ENCODE measurements at places on chromosomes 11 and 22.

- no peak for DNase-seq
These were observed 101.7 kb downstream of the FAM181B start for GRCh38 chr11:82631722-82632630.

- no peak for DNase-seq
These were observed 57.3 kb downstream of the TP53I11 start for GRCh38 chr11:44893308-44893822.

- DNase-seq: no peak
These were observed 2.6 kb upstream of the NUDT8 start for GRCh38 chr11:67632175-67632981.

DNA sequence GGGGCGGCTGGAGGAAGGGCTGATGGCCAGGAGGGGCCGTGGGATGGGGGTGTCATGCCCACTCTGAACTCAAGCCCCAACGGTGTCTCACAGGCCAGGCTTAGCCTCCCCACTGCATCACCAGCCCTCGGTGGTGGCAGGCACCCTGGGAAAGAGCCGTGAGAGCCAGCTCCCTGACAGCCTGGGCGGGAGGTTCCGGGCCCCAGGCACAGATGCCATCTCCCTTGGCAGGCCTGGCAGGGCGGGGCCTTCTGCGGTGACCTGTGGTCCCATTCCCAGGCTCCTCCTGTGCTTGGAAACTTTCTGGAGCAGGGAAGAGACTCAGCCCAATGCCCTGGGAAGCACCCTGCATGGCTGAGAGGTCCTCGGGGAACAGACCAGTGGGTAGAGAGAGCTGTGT lies 4.8 kb downstream of the PHLDA2 start:
- no peak for DNase-seq

DNA sequence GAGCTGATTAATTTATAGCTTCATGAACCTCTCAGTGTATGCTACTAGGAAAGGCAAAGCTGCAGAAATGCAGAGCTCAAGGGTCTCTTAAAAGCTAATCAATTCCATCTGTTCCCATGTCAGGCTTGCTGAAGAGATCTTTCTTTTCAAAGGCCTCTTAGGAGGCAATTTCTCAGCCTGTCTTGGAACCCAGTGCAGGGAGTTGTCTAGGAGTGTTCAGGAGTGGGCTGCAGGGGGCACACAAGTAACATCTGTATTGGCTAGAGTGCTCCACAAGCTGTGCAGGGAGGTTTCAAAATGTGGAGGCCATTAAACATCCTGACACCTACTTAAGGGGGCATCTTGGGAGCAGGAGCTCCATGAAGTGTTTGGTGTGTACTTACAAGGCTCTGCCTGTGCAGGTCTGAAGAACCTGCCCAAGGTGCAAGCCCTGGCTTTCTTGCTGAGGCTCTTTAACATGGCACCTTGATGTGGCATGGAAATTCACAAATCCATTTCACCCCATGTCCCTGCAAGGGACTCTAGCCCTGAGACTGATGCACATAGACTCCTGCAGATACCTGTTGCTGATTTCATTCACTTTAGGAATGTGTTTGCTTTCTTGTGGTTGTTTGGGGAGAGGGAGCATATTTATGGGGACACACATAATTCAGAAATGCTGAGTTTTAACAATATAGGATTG lies 134.7 kb downstream of the ME3 start:
- no peak for DNase-seq

- no peak for DNase-seq
These were observed 73.3 kb upstream of the ISX start for GRCh38 chr22:34992672-34993071.

DNA sequence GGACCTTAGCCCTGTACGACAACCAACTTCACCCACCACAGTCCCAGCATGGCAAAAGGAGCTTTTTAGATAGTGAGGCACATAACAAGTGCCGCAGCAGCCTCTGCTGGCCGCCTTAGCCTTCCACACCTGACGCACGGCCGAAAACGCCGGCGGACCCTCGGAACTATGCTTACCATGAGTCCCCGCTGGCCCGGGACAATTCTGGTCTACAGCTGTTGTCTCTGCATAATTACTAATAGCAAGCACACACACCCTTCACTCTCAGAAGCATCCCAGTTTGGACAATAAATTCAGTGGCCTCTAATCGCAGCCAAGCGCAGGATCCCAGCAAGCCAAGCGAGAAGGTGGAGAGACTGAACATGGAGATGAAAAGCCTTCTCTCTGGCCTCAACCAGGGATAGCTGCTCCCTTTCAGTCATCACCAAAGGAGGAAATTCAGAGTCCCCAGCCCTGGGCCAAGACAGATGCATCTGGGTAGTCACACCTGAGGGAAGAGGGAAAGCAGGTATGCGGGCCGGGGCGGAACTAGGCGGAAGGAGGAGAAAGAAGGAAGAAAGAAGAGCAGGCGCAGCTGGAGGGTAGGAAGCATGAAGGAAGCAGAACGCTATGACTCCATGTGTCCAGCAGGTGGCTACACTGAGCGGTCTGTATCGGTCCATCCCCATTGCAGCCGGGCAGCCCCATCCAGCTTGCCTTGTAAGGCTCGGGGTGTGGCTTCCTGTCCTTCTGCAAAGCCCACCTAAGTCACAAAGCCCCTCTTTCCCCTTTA lies 40.3 kb downstream of the BUD13 start:
- DNase-seq: peak; percentile 73

- no peak for DNase-seq
These were observed 74.4 kb upstream of the FGF3 start for GRCh38 chr11:69893631-69894030.

- DNase-seq: no peak
These were observed 250.7 kb downstream of the FAT3 start for GRCh38 chr11:92475316-92475715.

DNA sequence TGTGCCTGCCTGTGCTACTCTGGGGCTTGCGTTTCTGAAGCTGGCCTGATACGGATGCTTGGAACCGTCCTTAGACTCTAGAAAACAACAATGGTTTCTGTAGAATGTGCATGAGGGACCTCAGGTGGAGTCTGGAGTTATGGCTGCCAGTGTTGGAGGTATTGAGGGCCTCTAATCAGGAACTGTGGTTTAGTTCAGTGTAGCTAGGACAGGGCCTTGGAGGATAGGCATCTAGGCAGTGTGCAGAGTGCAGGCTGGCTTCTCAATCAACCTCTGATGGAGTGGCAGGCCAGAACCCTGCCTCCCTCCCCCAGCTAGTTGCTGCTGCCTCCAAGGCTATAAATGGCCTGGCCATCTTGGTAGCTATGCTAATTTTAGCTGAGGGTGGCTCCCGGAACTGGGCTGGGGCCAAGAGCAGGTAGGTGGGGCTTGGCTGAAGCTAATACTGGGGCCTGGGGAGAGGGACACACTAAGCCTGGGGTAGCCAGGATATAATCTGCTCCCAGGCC lies 4.0 kb downstream of the STIM1 start:
- DNase-seq: peak; percentile 76

- no peak for DNase-seq
These were observed 794.0 kb downstream of the CNTN5 start for GRCh38 chr11:99814738-99815137.

DNA sequence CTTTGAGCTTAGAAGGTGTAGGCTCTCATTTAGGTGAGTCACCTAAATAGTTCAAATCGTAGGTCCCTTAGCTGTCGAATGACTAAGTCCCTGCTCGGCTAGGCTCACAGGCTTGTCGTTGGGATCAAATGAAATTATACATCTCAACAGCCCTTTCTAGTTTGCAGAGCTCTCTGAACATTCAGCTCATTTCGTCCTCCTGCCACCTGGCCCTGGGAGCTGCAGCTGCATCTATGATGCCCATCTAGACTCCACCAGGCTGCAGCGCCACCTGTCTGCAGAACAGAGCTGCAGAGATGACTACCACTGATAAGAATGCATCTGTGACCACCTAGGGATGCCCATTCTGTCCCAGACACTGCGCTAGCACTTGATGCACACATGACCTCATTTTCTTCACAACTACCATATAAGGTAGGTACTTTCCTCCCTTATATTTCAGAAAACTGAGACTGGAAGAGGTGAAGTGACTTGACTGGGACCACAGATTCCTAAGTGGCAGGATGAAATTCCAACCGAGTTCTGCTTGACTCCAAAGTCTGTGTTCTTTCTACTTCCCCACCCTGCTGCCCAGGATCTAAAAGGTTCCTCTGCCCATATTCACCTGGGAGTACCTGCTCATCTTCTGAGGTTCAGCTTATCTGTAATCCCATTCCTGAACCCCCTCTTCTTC lies 141.1 kb upstream of the NARS2 start:
- DNase-seq: peak; percentile 45

- no peak for DNase-seq
These were observed 39.1 kb downstream of the CASP12 start for GRCh38 chr11:104858882-104859775.

- peak; percentile 47 for DNase-seq
These were observed 30.5 kb upstream of the GCAT start for GRCh38 chr22:37777122-37777687.

DNA sequence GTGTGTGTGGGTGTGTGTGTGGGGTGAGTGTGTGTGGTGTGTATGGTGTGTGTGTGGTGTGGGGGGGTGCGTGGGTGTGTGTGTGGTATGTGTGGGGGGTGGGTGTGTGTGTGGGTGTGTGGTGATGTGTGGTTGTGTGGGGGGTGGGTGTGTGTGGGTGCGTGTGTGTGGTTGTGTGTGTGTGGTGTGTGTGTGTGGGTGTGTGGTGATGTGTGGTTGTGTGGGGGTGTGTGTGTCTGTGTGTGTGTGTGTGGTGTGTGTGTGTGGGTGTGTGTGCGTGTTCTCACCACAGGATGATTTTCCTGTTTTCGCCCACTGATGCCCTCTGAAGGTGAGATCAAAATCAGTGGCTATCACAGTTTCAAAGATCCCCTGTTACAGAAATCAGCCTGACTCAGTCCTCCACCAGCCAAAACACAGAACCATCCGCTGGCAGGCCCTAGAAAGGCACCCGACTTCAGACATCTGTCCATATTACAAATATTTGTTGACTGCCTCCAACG lies 24.7 kb downstream of the CPT1A start:
- no peak for DNase-seq

- peak; percentile 86 for DNase-seq
These were observed 13.1 kb downstream of the ADM start for GRCh38 chr11:10317776-10318526.

GRCh38 chr11:29093416-29094120 lies 923.3 kb downstream of the KCNA4 start:
- DNase-seq: no peak

Measured in OCI-LY7 (cell line).